Prostate gland (tissue), 2 donors: ENCODE measurements at places on chromosomes 13 and 19. TPM values are rescaled to one million over a fixed set of nuclear protein-coding genes. Genes with fewer than 3 reads are reported as not detected.

Gene NKG7
- total RNA-seq, result not detected

Gene ZNF146
- total RNA-seq, result 46.9 TPM

GRCh38 chr19:13942023-13942684 lies 3.9 kb upstream of the PODNL1 start:
- DNase-seq, result no peak

Gene ZNF880
- 28.1 TPM for total RNA-seq

Gene PGLYRP1
- not detected for total RNA-seq

Gene KLHL26
- total RNA-seq, result 9.1 TPM
